ENCODE measurements at places on chromosomes 2 and 18.

DNA sequence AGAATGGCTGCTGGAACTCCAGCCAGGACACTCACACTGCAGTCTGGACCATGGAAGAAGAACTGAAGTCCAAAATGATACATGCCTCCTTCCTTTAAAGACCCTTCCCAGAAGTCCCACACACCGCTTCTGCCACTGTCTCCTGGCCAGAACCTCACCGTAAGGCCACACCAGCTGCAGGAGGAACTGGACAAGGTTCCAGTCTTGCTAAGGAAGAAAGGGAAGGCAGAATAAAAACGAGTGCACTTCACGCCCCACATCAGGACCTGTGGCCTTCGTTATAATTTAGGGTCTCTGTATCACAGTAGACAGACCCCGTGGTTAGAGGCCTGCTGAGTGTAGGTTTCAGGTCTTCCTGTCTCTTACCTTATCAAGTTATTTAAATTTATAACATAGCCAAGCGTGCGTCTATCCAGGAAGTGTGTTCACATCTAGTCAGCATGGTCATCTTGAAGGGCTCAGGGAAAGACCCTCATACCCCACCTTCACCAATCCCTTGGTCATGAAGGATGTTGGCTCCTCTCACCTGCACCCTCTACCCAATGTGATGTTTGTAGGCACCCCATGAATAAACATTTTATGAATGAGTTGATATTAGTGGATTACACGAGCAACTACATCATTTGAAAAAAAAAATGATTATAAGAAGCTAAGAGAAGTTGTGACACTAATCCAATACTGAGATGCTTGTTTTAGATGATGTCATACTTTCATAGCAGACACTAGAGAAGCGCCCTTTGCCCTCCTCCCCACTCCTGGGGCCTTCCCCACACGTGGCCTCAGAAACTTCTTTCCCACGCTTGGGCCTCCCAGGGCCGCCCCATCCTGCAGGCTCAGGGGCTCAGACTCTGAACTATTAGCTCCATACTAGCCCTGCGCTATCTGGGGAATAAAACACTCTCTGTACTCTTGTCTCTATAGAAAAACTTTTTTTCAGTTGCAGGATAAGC is 157.6 kb downstream of the FAM210A start:
- peak; percentile 27 for DNase-seq

DNA sequence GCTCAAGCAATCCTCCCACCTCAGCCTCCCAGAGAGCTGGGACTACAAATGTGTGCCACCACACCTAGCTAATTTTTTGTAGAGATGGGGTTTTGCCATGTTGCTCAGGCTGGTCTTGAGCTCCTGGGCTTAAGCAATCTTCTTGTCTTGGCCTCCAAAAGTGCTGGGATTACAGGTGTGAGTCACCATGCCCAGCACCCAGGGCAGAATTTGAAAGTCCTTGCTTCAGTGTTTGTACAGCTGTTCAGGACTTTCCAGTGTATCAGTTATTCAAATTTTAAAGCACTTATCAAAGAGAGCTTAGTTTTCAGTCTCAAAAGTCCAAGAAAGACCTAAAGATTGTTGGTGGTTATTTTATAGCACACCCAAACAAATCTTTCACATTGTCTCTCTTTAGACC is 43.6 kb upstream of the VPS54 start:
- DNase-seq, result no peak

GRCh38 chr18:21053127-21053526 is 58.5 kb downstream of the ROCK1 start:
- DNase-seq, result no peak

DNA sequence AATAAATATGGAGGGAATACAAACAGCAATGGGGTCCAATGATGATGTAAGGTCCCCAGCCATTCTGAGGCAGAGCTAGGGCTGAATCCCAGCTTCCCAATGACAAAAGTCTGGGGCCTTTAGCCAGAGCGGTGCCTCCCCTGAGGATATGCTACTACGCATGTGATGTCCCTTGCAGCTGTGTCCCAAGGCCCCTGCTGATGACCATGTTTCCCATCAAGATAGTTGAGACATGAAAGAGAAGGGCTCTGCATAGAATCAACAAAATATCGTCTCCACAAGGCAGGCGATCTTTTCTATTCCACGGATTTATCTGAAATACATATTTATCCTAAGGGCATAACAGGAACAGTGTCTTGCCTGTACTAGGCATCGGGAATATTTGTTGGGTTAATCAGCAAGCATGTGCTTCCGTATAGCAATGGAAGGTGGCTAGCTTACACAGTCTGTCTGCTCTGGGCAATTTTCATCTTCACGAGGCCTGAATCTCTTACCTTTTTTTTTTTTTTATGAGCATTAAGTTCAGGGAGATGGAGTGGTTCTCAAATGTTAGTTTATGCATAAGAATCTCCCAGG is 284.6 kb downstream of the CNTNAP5 start:
- DNase-seq, result no peak

DNA sequence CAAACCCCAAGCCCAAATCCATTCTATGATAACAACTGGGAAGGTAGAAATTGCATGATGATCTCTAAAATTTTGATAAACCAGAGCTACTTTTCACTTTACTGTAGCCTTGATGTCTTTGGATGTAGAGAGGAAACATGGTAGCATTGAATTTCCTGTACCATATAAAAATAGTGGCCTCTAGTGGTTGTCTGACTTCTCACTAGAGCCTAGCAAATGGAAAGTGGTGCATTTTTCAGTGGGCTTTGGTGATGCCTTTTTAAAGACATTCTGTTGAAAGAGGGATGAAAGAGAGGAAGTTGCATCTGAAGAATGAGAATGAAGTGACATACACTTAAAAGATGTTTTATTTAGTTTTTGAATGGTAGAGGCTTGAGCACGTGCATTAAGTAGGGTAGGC is 662.2 kb downstream of the XIRP2 start:
- no peak for DNase-seq

DNA sequence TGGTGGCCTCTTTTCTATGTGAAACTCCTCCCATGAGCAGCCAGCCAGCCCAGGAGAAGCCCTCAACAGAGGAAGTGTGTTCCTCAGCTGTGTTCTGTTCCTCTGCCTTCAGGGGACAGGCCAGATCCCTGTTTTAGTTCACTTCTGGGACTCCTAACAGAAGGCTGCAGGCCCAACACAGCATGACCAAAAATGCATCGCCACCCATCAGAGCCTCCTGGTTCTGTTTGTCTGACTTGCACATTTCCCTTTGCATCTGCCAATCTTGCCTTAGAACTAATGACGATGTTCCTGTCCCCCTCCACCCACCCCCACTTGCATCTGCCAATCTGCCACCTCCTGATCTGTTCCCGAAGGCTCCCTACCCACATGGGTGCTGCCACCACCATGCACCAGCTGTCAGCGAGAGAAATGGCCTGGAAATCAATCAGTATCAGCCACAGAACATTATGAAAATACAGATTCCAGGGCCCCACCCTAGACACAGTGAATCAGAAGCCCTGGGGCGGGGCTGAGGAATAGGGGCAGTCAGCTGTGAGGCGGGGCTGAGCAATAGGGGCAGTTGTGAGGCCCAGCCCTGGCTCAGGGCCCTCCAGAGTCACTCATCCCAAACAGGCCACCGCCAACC is 51.0 kb downstream of the FAM168B start:
- no peak for DNase-seq

- no peak for DNase-seq
Observed at GRCh38 chr18:57426187-57426586, 9.0 kb upstream of the ONECUT2 start.

DNA sequence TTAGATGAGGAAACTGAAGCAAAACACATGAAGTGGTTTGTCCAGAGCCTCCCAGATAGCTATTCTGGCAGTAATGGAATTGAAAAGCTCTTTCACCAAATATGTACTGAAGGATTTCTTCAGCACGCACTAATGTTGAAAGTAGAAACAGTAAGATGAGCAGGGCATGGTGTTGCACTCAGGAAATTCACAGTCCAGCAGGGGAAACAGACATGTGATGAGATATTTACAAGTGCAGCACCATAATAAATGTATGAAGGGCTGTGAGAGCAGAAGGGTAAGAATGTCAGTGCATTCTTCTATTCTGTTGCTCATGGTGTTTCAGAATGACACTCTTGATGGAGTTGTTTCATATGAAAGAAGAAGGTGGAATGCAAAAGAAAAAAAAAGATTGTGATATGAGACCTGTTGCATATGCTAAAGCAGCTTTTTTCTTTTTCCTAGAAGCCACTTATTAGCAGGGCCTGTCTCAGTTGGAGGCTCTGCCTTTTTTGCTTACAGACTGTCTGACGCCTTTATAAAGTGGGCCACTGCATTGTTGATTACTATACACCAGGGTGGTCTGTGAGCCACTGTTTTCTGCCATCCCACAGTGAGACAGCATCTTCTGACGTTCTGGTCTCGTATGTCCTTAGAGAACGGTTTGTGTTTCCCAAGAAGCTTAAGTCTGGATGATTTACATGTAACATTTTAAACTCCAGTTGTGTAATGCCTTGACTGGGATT is 516.9 kb downstream of the ARHGAP15 start:
- no peak for DNase-seq

GRCh38 chr2:1309507-1309906 is 103.8 kb upstream of the TPO start:
- no peak for DNase-seq

DNA sequence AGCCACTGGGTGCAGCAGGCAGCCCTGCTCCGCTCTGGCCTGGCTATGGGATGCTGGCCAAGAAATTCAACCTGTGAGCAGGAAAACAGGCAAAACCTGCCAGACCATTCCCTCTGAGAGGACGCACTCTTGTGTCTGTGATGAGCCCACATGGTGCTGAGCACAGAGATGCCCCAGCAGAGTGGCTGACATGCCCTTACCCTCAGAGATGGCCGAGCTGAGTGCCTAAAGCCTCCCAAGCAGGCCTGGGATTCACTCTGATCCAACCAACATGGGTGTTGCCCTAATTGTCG is 34.3 kb upstream of the TAF1B start:
- peak; percentile 5 for DNase-seq

- no peak for DNase-seq
Observed at GRCh38 chr2:195561116-195561921, 95.7 kb upstream of the SLC39A10 start.

- DNase-seq, result no peak
Observed at GRCh38 chr2:108161298-108161697, 78.5 kb upstream of the SULT1C3 start.

- DNase-seq, result no peak
Observed at GRCh38 chr2:29260142-29260772, 145.0 kb downstream of the CLIP4 start.

DNA sequence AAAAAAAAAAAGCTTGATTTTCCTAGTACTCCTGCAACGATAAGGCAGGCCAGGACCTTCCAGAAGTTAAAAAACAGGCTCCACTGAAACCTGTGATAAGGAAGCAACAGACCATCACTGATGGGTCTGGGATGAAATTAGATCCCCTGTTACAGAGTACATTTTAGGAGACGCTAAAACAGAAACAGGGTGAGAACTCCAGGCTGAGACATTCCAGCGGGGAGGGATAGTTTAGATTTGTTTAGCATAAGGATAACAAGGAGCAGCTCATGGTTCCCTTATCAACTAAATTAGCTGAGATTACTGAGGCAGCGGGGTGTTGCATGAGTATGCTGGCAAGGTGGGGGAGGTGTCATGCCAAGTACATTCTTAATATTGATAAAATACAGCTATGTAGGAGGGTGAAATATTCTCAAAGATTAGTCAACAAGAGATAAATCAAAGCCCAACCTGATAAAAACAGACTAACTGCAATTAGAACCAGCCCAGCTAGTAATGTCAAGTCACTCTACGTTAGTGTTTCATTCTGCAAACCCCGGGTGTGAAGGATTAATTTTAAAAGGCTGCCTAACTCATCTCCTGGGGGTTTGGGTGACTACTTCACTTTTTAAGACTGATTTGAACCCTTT is 75.0 kb upstream of the BZW1 start:
- no peak for DNase-seq

DNA sequence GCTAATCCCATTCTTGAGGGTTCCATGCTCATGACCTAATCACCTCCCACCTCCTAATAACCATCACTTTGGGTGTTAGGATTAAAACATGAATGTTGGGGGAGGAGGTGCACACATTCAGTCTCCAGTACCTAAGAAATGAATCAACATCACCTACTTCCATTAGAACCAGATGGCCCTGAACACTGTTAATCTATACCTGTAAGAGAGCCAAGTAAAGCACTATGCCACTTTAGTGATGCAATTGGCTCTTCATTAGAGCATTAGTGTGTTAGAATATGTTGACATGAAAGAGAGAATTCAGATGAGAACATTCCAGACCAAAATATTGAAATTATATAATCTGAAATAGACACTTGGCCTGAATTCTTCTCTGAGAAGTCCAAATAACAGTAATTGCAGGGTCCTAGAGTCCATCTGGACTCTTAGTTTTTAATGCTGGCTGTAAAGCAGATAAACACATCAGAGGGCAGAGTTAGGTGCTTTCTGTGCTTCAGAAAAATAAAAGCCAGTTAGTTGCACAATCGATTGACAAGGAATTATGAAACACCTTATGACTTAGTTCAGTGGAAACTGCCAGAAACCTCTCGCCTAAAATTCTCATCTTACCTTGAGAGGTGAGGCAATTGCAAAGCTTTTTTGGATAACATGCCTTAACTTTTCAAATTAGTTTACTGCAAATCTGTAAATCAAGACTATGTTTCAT is 923.7 kb downstream of the SLC4A3 start:
- no peak for DNase-seq

GRCh38 chr18:51097021-51097822 is 67.2 kb downstream of the SMAD4 start:
- DNase-seq, result no peak

- no peak for DNase-seq
Observed at GRCh38 chr2:112163541-112163981, 25.4 kb downstream of the FBLN7 start.

- no peak for DNase-seq
Observed at GRCh38 chr2:234110219-234110618, 59.7 kb downstream of the SPP2 start.

- DNase-seq, result no peak
Observed at GRCh38 chr18:7646174-7646886, 79.2 kb downstream of the PTPRM start.

GRCh38 chr18:12307701-12308385 is at the start of gene TUBB6:
Gene TUBB6 (plus strand): TSS chr18:12308241. CDS start chr18:12308293, 52 bp downstream.
- peak; percentile 28 for DNase-seq

GRCh38 chr2:538646-539045 is 138.6 kb downstream of the TMEM18 start:
- DNase-seq, result no peak

GRCh38 chr2:53562407-53562806 is 205.2 kb upstream of the CHAC2 start:
- DNase-seq, result no peak

DNA sequence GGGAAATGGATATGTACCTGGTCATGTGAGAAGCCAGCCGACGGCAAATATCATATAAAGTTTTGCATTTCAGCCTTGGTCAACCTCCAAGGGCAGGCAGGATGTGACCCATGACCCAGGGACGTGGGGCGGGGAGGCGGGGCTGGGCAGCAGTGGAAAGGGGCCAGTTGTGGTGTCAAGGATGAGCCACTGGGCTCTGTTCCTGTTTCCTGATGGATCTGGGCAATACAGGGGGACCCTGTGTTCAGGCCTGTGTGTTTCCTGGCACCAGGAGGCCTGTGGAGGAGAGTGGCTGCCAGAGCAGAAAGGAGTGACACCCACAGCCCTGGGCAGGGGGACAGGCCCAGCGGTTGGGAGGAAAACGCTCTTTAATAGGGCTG is 106.9 kb downstream of the GATA6 start:
- no peak for DNase-seq

- no peak for DNase-seq
Observed at GRCh38 chr18:49020129-49020528, 69.4 kb upstream of the SMAD7 start.

GRCh38 chr2:109172556-109173105 is 43.6 kb downstream of the SH3RF3 start:
- DNase-seq, result no peak

GRCh38 chr2:62293490-62294271 is 97.8 kb downstream of the B3GNT2 start:
- no peak for DNase-seq

Measured in CD4-positive, alpha-beta T cell treated with Interleukin-4 for 1 hour (primary cell).